ENCODE measurements at places on chromosomes 7 and 10.

DNA sequence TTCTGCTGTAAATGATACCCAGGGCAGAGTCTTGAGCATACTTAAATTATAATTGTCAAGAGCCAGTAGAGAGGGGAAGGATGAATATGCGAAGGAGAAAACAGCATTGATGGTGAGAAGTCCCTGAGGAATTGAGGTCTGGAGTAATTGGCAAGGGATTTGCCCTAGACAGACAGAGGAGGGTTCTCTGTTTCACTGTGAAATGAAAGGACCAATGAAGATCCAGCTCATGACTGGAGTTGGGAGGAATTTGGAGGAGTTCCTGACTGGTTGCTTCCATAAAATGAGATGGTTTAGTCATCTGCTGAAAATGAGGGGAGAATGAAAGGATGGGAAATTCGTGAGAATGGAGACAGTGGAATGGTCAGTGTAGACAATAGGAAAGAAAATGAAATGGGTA, 6.8 kb downstream of the PRPF18 start:
- DNase-seq = no peak

DNA sequence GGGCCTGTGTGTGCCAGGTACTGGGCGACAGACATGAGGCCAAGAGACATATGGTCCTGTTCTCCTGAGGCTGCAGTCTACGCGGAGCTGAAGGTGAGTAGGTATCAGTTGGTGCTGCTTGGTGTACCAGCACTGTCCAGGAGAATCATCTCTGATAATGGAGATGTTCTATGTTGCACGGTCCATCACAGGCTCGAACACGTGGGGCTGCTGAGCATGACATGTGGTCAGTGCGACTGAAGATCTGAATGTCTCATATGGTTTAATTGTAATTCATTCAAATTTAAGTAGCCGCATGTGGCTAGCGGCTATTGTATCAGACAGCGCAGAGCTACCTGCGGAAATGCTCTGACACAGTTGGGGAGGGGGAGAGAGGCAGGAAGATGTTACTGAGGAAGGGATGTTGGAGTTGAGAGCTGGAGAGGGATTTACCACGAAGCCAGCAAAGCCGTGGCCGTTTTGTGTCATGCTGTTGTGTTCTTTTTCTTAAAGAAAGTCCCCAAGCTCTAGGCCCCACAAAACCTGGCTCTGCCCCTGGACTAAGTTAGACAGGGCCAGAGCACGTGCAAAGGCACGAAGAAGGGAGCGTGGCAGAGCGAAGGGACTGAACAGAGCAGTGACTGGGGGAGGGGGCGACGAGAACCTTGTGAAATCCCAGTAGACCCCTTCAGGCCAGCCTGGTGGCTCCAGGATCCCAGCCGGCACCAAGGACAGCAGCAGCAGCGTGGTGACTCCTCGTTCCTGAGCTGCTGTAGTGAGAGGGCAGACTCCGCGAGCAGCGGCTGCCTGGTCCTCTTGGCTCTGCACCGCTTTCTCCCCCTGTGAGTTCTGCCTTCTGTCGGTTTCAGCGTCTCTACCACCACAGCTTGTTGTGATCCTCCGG, 20.0 kb downstream of the SMKR1 start:
- DNase-seq = no peak

- DNase-seq = no peak
These were observed 142.0 kb downstream of the PTPN20 start for GRCh38 chr10:47053081-47053798.

- no peak for DNase-seq
These were observed 30.6 kb upstream of the CSTF2T start for GRCh38 chr10:51729822-51730555.

DNA sequence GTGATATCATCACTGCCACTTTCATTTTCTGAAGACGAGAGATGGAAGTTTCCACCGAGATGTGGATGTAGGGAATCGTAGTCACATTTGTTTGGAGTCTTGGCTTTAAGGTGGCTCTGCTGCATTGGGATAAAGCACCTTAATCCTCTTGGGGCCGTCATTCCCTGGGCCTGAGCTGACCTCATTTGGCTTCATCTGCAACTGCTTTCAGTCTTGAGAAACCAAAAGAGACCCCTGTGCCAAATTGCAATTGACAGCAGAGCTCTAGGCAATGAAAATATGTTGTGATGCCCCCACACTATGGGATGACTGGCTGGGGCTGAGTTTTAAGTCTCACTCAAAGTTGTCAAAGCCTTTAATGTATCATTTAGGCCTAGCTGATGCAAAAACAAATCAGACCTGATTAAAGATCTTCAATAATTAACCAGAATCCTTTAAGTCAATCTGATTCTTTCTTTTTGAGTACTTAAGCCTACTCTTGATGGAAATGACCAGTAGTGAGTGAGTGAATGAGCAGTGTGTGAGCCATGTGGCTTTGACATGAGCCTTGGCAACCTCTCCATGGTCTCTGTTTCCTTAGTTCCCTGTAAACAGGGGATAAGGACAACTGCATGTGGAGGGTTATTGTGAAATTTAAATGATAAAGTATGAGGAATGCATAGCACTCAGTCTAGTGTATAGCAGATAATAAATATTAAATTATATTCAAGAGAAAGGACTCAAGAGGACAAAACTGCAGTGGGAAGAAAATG, 155.0 kb downstream of the BMPER start:
- DNase-seq = peak; percentile 37

DNA sequence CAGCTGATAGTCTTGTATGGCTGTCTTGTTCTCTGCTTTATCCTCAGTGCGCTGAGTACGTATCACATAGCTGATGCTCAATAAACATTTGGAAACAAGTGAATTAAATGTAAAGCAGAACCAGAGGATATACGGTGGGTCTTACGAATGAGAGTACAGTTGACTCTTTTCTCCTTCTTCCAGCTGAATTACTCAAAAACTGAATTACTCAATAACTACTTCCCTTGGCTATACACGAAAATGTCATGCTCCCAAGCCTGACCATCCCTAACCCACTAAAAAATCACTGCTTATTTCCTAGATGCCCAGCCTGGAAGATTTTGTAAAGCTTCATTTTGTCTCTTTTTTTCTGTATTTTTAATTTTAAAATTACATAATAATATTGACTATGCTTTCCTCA, 3.2 kb upstream of the RSU1 start:
- DNase-seq = no peak

GRCh38 chr7:99790407-99790806, 6.4 kb upstream of the CYP3A4 start:
- no peak for DNase-seq

GRCh38 chr10:2913474-2913873, 153.9 kb upstream of the PFKP start:
- DNase-seq = no peak

GRCh38 chr7:43208242-43208641, 95.8 kb downstream of the HECW1 start:
- no peak for DNase-seq

DNA sequence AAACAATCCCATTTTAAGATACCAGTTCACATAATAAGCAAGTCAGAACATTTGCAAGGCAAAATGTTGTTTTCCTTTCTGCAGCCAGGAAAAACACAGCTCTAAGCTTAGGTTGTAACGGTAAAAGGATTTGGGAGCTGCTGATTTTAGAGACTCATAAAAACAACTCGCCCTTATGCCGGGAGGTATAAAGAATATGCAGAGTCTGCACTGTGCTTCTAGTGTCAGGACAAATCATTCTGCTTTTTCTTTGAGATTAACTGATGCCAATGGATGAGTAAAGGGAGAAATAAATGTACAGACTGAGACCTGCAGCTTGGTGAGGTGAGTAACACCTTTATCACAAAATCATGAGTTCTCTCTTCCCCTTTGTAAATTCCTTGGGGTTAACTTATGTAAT, 2.0 kb upstream of the SFR1 start:
- no peak for DNase-seq

DNA sequence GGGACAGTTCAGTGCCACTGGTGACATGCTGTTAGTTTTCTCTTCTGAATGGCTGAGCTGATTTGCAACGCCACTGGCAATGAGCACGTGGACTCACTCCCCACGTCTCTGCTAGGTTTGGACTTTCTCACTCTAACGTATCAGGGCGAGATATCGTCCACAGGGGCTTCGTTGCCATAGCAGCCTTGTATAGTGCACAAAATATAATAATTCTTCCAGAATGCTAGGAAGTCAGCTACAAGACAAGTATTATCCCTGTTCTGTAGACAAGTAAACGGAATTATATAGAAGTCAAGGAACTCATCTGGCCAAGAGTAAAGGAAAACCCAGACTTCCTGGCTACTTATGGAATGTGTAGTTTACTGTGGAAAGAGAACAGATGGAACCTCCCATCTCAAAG, 226.8 kb downstream of the ARHGAP21 start:
- no peak for DNase-seq

- no peak for DNase-seq
These were observed 425.3 kb upstream of the ZMIZ1 start for GRCh38 chr10:78643513-78643912.

- DNase-seq = no peak
These were observed 38.1 kb downstream of the UBE2H start for GRCh38 chr7:129914536-129915272.

DNA sequence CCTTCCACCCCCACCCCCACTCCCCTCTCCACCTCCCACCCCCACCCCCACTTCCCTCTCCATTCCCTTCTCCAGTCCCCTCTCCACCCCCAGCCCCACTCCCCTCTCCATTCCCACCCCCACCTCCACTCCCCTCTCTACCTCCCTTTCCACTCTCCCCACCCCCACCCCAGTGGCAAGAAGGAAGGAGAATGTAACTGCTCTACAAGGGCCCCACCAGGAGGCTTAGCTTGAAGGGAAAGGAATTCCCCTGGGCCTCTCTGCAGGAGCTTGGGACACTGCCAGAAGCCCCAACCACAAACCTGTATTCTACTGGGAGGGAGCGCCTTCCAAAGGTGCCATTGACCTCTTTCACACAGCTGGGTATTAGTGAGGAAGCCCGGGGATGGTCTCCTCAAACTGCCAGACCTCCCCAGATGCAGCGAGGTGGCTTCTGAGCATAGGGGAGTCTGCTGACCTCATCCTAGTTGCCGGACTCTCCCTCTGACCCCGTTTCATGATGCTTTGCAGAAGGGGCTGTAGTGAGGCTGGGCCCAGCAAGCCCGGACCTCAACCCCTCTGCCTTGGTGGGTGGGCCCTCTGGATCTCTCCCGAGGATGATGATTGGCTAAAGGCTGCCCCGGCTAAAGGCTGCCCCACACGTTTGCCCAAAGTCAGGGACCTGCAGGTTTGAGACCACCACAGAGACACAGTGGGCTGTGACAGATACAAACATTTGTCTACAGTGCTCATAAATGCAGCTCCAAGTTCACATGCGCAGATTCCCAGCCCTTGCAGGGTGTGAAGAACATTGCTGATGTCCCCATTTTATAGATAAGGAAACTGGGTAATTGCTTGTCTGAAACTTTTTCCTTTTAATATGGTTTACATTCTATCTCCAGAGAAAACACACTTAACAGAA, 2.9 kb downstream of the DEPP1 start:
- DNase-seq = no peak

- no peak for DNase-seq
These were observed 19.5 kb upstream of the HERPUD2 start for GRCh38 chr7:35714407-35714806.

DNA sequence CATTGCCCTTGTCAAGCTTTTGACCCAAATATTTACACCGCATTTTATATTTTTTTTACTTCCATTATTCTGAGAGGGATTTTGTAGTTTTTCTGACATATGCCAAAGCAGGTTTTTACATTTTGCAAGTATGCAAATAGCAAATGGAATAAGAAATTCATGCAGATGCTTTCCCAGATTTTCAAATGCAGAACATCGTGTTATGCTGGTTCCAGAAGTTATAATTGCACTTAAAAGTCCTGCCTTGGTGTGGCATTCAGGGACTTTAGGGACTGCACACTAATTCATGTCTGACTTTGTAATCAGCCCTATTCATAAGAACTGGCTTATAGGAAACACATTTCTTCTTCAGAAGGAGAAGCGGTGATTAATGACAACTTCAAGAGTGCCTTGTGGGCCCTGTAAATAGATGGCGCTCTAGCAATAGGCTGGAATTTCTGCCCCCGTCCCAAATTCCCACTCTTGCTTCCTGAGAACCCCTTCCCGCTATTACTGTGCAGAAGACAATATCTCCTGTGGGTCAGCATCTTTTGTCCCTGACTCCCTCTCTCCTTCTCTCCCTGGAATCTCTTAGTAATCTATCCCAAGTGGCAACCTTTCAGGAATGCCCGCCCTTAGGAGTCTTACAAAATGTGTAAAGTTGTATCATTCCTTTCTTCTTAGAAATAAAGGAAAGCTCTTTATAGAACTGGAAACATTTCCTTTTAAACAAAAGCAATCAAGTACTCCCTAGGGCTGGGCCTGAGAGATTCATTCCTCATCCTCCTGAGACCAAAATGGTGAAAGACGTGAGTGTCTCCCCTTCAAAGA, 264.0 kb downstream of the INHBA start:
- no peak for DNase-seq

DNA sequence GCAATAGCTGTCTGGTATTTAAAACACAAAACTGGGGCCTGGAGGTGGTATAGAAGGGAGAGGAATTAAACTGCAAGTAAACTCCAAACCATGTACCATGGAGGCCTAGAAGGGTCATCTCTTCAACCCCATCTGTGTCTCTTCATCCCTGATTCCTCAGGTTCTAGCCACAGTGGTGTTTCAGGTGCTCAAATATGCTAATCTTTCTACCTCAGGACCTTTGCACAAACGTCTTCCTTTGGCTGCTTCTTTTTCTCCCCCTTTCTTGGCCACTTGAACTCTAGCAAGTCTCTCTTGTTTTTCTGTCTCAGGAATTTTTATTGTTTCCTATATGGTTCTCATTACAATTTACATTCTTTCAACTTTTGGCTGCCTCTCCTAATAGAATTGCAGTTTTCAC, 25.6 kb upstream of the MTPN start:
- no peak for DNase-seq

GRCh38 chr7:108486291-108486966, 30.2 kb upstream of the NRCAM start:
- DNase-seq = no peak

DNA sequence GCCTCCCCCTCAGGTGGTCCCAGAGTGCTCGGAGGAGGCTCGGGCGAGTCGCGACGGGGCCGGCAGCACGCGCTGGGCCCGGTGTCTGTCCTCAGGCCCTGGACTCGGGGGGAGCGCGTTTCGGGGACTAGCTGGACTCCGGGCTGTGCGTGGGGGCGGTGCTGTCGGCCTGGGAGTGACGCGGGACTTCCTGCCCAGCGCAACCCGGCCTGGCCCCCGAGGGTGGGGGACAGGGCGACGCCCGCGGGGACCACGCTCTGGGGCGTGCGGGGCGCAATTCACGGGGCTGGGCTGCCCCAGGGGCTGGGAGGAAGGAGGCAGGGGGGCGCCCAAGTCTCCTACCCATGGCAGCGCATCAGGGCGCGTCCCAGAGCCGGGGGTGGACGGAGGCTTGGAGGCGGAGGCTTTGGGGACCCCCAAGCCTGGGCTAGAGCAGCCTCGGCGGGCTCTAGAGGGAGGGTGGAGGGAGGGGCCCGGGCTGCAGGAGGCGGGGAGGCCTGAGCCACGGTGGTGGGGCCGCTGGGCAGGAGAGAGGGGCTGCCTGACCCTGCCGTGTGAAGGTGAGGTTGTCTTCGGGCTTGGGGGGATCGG, 2.3 kb upstream of the VENTX start:
- DNase-seq = no peak

Data from NCI-H446 (cell line).